Prostate gland (tissue), 2 donors: ENCODE measurements at places on chromosomes 1 and 21. TPM values are rescaled to one million over a fixed set of nuclear protein-coding genes. Genes with fewer than 3 reads are reported as not detected.

Gene RGS13
- not detected for total RNA-seq

Gene APCS
- total RNA-seq: not detected

Gene CXADR
- 127 TPM for total RNA-seq

Gene ANKRD45
- 2.3 TPM for total RNA-seq

Gene LUZP1
- 16.9 TPM for total RNA-seq

Gene RAD54L
- 8.2 TPM for total RNA-seq

Gene GCSAML
- total RNA-seq: 1.2 TPM

Gene TFF2
- total RNA-seq: not detected

Gene ETV3L
- not detected for total RNA-seq

Gene DMRTA2
- total RNA-seq: 1.1 TPM

Gene CDA
- 0.59 TPM for total RNA-seq

Gene MAP3K21
- 4.7 TPM for total RNA-seq

Gene HPCAL4
- 4.9 TPM for total RNA-seq

Gene ATAD3C
- total RNA-seq: 9.9 TPM

Gene UROD
- 57.7 TPM for total RNA-seq

Gene DNAJC6
- 1.4 TPM for total RNA-seq

GRCh38 chr1:230425252-230426091 is 660 bp downstream of the PGBD5 start:
- DNase-seq: no peak

DNA sequence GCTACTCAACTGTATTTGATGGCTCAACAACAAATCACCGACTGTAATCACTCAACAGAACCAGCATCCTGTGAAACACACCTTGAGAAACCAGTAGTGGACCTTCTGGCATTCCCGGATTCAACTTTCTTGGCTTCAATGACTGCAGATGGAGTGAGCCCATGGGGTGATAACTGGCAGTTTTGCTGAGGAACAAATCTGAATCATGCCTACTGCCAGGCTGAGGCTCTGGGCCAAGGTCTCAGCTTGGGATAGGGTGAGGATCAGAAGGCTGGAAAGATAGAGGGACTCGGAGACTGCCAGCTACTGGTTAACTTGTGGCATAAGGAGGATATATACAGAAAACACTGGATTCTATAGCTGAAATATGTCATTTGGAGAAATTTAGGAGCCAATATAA is 63.5 kb upstream of the DIRAS3 start:
- DNase-seq: no peak

GRCh38 chr1:224213438-224214119 is 30.5 kb downstream of the DEGS1 start:
- no peak for DNase-seq

DNA sequence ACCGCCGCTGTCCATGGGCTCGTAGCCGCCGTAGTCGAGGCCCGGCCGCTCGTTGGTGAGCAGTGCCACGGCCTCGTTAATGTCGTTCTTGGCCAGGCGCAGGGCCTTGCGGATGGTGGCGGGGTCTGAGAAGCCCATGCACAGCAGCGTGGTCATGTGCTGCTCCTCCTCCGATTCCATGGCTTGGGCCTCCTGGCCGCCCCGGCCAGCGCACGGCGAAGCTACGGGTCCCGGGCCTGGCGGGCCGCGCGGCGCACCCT is 300 bp downstream of the USP24 start:
- DNase-seq: peak; percentile 13

- DNase-seq: no peak
Observed at GRCh38 chr1:11248169-11248568, 14.2 kb downstream of the MTOR start.

DNA sequence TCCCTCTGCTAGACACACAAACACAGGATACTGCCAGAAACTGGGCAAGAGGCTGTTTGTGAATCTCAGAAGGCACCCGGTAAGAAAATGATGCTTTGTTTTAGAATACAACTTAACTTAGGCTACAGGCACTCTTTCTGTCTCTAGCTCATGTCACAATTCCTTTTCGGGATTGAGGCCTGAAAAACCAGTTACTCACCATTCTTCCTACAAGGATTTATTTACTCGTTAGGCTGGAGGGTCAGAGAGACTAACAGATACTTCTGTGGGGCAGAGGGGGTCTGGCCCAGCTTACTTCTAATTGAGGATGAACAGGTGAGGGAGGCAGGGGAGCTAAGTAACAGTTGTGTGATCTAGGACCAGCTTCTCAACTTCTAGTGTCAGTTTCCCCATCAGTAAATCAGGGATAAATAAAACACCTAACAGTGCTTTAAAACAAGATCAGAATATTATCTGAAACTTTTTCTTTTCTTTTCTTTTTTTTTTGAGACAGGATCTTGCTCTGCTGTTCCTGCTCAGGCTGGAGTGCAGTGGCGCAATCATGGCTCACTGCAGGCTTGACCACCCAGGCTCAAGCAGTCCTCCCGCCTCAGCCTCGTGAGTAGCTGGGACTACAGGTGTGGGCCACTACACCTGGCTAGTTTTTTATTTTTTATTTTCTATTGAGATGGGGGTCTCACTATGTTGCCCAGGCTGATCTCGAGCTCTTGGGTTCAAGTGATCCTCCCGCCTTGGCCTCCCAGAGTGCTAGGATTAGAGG is 31.9 kb downstream of the NFYC start:
- DNase-seq: peak; percentile 7

DNA sequence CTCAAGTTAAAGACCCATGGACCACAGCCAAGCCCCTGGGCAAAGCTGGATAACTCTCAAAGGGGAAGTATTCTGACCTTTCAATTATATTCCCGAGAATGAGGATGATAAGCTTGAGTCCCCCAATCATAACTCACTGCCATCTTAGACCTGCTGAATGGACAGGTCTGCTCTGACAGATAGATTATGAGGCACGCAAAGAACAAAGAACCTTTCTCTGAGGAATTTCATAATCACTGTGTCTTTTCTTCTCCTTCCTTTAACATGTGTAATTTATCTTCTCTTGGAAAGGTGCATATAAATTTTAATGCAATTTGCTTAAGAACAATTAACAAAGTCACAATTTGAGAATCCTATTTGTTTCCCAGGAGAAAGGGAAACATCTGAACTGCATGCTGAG is 22.0 kb downstream of the PIGM start:
- DNase-seq: no peak

GRCh38 chr1:161019751-161020495 is 1.0 kb downstream of the F11R start:
- peak; percentile 61 for DNase-seq

- no peak for DNase-seq
Observed at GRCh38 chr1:151782741-151783140, 7.6 kb downstream of the TDRKH start.

- no peak for DNase-seq
Observed at GRCh38 chr1:206782448-206782847, 10.2 kb upstream of the IL10 start.

DNA sequence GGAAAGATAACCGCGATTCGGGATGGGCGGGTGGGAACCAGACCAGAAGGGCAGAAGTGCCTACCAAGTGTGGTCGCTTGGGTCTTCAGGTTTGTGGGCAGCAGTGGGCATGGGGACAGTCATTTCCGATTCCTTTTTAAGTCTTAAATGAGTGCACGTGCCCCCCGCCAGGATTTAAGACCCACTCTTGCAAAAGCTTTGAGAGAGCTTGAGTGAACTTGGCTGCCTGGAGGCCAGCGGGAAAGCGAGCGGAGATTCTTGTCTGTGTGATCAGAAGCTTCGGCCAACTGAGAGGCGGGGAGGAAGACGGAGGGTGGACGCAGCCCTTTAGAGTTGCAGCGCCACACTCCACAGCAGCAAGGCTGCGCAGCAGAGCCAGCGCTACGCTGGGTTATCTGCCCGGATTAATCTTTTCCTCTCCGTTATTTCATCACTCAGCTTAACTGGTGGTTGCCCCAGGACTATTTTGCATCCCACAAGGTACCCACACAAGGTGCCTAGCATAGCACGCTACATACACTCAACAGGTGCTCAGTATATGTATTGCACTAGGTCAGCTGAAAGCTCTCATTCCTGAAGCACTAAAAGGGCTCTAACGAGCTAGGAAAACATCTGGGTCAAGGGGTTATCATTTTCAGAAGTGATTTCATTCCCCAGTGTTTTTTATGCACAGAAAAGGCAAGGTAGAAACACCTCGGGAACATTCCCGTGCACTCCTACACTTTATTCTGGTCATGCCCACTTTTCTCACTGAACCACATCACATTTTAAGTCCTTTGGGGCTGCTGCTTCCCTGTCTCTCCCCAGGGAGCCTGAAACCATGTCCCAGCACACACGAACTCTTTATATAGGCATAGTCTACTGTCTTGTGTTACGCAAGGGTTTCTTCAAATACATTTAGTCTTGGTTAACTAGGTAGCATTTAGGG is 1.5 kb upstream of the BATF3 start:
- DNase-seq: peak; percentile 32

GRCh38 chr1:168287237-168287664 is 6.6 kb downstream of the TBX19 start:
- DNase-seq: no peak

DNA sequence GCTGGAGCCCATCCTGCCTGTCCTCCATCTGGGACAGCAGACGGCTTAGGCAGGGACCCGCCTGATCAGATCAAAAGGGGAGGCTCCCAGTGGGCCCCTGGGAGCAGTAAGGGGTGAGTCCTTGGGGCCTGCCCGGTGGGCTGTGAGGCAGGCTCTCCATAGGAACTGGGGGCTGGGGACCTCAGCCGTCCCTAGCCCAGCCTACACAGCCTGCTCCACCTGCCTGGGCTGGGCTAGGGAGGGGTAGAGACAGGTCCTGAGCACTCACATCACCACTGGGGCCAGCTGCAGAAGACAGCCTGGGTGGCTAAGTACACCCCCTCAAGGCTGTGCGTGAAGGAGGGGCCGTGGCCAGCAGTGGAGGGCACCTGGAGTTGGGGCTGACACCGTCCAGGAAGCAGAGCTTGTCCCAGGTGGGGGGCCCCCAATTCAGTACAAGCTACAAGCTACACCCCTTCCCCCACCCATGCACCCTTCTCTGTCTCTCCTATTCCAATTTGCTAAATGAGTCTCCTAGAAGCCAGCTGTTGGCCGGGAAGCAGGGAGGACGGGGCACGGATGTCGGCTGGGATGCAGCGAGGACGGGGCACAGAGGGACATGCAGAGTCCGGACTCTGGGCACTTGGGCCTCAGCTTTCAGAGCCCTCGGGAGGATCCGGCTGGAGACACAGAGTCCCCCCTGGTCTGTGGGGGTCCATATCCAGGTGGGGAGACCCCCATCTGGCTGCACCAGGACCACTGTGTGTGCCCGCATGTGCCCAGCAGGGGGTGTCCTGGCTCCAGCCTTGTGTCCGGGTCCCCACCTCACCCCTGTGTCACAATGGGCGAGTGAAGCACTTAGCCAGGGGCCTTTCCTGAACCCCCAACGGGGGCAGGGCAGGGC is 1.7 kb downstream of the ISG15 start:
- no peak for DNase-seq

DNA sequence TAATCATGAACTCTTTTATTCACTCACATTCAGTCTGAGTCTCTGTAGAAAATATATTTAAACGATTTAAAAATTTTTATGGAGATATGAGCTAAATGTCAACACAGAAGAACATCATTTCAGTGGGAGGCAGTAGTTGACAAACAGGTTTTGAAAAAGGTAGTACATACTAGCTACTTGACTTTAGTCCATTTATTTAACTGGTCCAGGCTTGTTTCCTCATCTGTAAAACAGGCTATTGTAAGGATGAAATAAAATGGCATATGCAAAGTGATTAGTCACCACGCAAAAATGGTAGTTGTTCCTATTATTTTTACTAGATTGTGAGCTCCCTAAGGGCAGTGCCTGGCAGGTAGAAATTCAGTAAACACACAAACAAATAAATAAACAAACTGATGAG is 75.2 kb downstream of the NTPCR start:
- DNase-seq: peak; percentile 63

- DNase-seq: no peak
Observed at GRCh38 chr1:36481091-36481490, 1.6 kb downstream of the CSF3R start.

DNA sequence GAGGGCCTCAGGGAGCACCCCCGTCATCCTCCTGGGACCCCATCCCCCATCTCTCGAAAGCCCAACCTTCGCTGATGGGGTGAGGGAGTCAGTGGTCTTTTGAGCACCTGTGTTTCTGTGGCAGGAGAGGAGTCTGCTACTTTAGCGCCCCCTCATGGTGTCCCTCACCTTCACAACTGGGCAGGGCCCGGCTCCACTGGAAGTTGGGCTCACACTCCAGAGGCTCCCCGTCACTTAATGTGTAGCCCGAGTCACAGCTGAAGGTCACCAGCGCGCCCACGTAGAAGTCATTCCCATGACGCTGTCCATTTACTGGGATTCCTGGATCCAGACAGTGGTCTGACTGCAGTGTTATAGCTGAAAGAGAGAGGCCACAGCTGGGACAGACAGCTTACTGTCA is 139.5 kb upstream of the HMGB4 start:
- DNase-seq: no peak

- DNase-seq: no peak
Observed at GRCh38 chr1:3817138-3817740, 20.9 kb upstream of the LRRC47 start.

DNA sequence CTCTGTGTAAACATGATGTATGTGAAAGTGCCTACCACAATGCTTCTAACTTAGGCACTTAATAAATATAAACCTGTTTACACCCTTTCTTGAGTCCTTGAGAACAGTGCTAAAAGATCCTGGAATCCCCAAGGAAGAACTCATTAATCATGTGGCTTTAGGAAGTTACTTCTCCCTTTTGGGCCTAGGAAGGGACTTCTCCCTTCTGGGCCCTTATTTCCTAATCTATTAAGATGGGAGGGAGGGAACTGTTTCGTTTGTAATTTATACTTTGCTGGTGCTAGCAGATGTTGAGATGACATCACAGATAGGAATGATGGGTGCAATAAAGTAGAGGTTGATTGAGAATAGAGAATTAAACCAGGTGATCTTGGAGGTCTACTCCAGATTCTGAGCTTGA is 1.2 kb downstream of the BTF3L4 start:
- no peak for DNase-seq
